Esophagus muscularis mucosa (tissue), 4 donors: ENCODE measurements at places on chromosomes 16 and 17. TPM values are rescaled to one million over a fixed set of nuclear protein-coding genes. Genes with fewer than 3 reads are reported as not detected.

CCDC200 gene
- total RNA-seq, result not detected

FOXO3B gene
- 5.4 TPM for total RNA-seq

NSF gene
- 15.7 TPM for total RNA-seq

TGFB1I1 gene
- total RNA-seq, result 263 TPM

TEX14 gene
- total RNA-seq, result under 0.01 TPM

KRT28 gene
- total RNA-seq, result not detected

COPZ2 gene
- total RNA-seq, result 73.9 TPM

PDIA2 gene
- total RNA-seq, result 1.0 TPM

CDC6 gene
- 0.42 TPM for total RNA-seq

PRR15L gene
- not detected for total RNA-seq

KCNJ12 gene
- total RNA-seq, result 2.1 TPM

ENO3 gene
- 7.2 TPM for total RNA-seq

DNA sequence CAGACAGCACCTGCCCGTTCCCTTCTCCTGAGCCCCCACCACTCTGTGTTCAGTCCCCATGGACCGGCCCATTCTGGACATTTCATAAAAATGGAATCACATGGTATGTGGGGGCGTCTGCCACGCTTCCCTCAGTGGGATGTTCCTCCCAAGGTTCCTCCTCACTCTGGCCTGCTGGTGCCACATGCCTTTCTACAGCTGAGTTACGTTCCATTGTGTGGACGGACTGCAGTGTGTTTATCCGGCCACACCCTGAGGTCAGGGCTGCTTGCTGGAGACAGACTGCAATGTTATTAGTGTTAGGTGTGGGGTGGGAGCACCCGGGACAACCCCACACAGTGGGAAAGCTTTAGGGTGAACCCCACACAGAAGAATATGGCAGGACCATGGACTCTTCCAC lies 5.9 kb upstream of the AATK start:
- DNase-seq, result no peak

- no peak for DNase-seq
Observed at GRCh38 chr16:8194794-8195193, 395.5 kb downstream of the TMEM114 start.

- peak; percentile 94 for DNase-seq
Observed at GRCh38 chr17:35088881-35089585, 25.5 kb upstream of the RFFL start.

DNA sequence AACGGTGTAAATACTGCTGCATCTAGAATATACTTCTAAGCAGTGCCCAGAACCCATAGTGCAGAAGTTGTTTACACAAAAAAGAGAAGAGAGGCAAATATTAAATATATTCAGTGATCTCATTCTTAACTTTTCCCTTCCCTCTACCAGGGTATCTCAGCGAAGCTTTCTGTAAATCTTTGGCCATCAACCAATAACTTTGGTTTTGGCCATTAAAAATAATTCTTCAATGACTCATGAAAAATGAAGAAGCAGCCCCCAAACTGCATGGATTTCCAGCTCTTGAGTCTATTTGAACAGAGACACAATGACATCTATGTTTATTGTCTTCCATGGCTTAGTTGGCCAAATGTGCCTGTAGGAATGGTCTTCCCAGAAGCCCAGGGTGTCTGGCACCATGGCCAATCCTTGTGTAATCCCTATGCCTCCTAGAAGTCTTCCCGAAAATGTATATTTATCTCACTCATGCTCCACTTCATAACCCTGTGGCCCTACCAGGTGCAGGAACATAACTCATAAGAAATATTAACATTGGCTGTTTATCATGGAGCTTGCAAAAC lies 646.6 kb downstream of the TOX3 start:
- DNase-seq, result no peak

GRCh38 chr17:74417178-74418045 lies 14.5 kb upstream of the GPRC5C start:
- no peak for DNase-seq

DNA sequence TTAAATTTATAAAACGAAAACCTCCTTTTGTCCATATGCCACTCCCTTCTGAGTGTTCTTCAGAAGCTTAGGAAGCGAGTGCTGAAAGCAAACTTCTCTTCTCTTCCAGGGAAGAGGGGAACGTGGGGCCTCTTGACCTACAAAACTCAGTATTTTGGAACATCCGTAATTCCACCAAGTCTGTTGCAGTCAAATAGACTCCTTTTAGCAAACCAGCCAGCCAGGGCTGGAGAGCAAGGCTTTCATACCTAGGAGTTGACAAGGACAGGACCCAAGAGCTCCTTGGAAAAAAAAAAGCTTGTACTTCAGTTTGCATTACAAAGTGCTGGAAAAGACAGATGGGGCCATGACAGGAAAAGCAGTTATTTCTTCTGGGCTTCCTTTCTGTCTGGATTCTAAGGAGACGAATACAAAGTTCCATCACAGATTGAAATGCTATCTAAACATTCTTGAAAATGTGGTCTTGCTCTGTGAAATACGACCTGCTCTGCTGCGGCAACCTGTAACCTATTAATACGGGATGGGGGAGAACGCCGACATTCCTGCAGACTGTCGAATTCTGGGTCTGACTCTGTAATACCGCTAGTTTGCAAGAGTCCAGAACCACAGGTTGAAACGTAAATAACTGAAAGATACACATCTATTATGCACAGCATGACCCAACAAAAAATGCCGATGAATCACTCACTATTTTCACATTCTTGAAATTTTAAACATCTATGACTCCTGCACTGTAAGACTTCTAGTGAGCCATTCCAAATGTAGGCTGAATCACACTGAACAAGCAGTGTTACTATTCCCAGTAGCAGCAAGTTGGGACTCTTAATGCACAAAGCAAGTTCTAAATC lies 20.6 kb downstream of the VPS53 start:
- no peak for DNase-seq

DNA sequence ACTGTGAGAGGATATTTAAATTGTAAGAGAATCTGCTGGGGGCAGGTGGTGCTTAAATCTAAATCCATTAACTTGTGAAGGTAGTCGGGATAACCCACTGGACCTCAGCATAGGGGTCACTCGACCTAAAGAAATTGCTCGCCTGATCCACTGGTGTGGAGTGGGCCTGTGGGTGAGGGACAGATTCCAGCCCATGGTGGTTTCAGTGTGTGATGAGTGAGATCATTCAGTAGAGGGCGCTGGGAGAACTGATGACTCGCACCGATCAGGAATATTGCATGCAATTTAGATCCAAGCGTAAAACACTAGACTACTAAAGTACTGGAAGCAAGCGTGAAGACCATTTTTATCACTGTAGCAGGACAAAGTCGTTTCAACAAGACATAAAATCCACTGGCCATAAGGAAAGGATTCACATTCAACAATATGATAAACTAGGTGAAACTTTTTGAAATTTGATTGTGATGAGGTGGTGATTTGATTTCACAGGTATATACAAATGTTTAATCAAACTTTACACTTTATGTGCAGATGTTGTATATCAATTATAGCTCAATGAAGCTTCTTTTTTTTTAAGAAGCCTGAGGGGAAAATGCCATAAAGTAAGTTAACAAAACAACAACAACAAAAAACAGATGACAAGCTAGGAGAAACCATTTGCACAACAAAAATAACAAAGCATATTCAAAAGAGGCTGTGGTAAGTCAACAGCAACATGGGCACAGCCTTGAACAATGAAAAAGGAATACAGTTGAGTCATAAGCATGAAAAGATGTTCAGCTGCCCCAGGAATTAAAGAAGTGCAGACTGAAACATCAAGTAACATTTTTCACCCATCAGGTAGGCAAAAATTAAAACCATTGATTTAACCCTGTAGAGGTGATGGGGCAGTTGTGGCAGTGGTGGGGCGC lies 7.5 kb upstream of the TMEM170A start:
- no peak for DNase-seq

- DNase-seq, result no peak
Observed at GRCh38 chr16:77219437-77219836, 20.2 kb downstream of the SYCE1L start.

DNA sequence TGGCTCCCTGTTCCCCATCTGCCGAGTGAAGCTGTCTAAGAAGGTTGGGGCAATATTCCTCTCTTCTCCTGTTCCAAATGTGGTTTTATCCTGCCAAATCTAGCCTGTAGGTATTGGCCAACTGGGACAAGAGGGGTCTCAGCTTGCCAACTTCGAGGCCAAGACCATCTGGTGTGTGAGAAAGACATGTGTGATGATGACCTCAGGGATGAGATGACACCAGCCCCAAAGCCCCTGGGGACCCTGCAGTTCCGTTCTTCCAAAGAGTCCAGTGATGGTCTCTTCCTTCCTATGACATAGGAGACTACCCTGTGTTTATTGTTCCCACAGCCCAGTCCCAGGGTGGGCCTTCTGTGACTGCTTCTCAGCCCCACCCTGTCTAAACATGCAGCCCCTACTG lies 34.8 kb upstream of the ADAMTS18 start:
- no peak for DNase-seq

- no peak for DNase-seq
Observed at GRCh38 chr16:12406158-12406557, 397.5 kb downstream of the CPPED1 start.

GRCh38 chr16:27138257-27138656 lies 65.1 kb upstream of the KDM8 start:
- no peak for DNase-seq

DNA sequence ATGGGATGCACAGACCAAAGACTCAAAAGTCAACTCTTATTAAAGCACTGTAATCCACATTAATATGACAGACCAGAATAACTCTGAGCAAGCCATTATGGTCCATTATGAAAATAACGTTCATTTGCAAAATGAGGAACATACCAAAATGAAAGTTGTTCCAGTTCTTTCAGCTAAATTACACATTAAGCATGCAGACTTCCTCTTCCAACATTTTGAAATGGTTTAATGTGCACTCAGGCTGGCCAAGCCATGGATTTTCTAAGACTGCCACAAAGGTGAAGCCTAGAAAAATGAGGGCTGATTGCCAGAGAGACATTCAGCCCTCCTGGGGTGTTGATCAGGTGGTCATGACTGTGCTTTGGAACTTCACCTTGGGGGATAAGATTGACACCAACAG lies 56.7 kb upstream of the NOG start:
- DNase-seq, result no peak

DNA sequence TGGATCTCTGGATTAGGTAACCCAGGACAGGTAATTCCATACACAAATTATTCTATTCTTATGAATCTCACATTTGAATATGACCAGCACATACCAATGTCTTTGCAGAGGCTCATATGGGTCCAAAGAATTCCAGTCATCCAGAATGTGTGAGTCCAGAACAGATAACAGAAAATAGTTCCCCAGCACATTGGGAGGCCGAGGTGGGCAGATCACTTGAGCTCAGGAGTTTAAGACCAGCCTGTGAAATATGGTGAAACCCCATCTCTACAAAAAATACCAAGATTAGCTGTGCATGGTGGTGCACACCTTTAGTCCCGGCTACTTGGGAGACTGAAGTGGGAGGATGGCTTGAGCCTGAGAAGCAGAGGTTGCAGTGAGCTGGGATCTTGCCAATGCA lies 26.9 kb downstream of the HYDIN start:
- DNase-seq, result no peak
